Esophagus squamous epithelium (tissue), 5 donors: ENCODE measurements at places on chromosomes 12 and 14.

GRCh38 chr12:1188016-1188415 is 197.0 kb downstream of the ERC1 start:
- DNase-seq: no peak

DNA sequence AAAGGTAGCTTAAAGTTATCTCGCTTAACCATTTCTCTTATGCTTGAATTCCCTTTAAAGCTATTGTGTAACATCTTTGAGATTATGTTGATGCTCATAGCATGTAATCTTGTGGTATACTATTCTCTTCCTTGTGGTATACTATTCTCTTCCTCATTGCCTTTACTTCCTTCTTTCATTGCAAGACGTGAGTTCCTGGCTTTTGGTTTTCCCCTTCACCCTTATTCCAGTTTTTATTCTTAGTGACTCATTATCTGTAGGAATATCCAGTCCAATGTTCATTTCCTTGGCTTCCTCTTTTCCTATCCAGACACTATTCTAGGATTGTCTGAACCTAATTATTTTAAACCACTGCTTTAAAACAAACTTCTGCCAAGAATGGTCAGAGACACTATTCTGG is 564.0 kb downstream of the CCER1 start:
- DNase-seq: no peak

DNA sequence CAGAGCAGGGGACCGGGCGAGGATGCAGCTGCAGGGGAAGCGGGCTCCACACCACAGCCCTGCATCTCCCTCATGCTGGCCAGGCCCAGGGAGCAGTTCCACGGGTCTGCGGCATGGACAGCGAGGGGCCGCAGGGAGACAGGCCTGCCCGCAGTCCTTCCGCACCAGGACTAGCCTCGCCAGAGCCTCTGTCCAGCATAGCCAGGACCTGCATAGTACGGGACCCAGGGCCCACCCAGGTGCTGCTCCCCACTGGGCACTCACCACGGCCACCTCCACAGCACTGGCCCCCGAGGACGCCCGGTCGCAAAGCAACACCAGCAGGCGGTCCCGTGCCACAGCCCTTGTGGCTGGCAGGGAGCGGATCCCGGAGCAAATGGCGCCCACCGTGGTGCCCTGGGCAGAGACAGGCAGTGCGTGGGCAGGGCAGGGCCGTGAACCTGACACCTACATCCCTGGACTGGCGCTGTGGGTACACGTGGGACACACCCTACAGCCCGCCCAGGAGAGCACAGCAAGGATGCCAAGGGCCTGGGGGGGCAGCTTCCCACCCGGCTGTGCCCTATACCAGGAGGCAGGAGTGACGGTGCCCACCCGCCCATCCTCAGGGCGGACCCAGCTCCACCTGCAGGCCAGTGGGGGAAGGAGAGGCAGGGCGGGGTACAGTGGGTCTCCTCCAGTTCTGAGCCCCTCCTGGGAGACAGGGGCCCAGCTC is 23.8 kb downstream of the JAG2 start:
- no peak for DNase-seq

- no peak for DNase-seq
These were observed 66.5 kb downstream of the PLEKHG7 start for GRCh38 chr12:92769124-92769901.

GRCh38 chr12:115584156-115584555 is 693.3 kb downstream of the MED13L start:
- no peak for DNase-seq

- no peak for DNase-seq
These were observed 16.3 kb downstream of the ST8SIA1 start for GRCh38 chr12:22318108-22318737.

DNA sequence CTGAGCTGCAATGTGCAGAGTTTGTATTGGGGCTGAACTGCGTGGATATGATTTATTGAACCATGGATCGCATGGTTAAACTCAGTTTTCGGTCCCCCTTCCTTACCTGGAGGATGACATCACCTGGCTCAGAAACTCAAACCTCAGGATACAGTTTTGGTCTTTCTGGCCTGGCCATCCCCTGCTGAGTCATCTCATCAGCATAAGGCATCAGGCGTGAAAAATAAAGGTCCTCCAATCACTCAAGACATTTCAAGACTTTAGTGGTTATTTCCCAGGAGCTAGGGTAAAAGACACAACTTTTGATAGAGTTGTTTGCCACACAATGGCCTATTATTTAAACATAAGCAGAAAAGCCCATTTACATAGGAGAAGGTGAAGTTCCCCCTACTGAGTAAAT is 631.1 kb upstream of the TMEM132C start:
- no peak for DNase-seq

DNA sequence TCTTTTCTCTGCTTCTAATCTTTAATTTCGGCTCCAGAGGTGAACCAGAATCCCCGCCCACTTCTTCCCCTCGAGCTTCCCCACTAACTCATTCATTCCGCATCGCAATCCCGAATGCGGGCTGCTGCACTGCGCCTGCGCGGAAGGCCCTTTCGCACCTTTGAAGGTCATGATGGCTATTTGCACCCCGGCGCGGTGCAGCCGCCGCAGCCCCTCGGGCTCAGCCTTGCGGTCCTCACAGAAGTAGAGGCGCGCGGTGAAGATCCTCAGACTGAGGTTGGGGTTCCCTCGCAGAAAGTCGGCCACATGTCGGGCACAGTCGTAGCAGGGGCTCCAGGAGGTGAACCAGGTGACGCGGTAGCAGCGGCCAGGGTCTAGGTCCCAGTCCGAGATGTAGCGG is 7.6 kb downstream of the AICDA start:
- no peak for DNase-seq

- no peak for DNase-seq
These were observed 34.2 kb upstream of the KTN1 start for GRCh38 chr14:55545779-55546178.

- no peak for DNase-seq
These were observed 27.4 kb upstream of the MGAT4C start for GRCh38 chr12:86283620-86284019.

GRCh38 chr14:92946847-92947545 is 24.0 kb downstream of the CHGA start:
- DNase-seq: no peak

DNA sequence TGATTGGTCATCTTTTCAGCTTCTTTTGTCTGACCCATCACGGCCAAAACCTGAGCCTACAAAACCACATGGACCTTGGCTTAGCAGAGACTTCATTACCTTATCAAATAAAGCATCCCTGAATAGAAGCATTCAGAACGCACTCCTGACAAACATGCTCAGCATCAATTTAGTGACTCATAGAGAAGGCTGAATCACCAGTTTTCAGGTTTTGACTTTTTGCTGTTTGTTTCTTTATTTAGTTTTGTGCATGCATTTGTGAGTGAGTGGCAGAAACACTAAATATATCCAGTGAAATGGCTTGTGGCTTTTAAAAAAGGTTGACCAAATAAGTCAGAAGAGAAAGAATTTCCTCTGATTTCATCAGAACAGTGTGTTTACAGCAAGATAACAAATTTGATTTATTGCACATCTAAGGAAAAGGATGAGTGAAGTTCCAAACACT is 19.0 kb upstream of the OVCH1 start:
- no peak for DNase-seq

DNA sequence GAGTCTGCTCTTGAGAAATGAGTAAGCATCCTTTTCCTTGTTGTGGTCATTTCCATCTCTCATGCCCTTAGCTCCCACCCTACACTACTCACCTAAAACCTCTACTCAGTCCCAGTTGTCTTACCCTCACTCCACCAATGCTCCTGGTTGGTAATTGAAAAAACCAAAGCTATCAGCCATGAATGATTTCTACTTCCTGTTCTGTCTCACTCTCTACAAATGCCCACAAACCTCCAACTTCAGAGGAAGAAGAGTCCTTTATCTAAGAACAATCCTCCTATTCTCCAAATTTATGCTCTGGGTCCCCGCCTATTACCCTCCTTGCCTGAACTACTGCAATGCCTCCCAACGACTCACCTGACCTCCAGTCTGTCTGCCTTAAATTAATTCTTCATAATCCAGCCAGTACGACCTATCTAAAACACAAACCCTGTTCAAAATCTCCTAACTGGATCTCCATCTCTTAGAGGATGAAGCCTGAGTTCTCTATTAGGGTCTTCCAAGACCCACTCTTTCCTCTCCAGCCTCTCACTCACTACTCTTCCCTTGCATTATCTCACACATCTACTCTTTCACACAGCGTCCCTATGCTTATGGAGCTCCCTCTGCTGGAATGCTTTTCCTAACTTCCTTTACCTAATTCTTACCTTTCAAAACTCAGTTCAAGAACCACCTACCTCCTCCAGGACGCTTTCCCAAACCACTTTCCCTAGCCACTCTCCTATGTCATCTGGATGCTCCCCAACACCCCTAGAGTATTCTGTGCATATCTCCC is 2.2 kb downstream of the DHRS1 start:
- no peak for DNase-seq

- DNase-seq: no peak
These were observed 18.9 kb upstream of the LRTM2 start for GRCh38 chr12:1801303-1801975.

DNA sequence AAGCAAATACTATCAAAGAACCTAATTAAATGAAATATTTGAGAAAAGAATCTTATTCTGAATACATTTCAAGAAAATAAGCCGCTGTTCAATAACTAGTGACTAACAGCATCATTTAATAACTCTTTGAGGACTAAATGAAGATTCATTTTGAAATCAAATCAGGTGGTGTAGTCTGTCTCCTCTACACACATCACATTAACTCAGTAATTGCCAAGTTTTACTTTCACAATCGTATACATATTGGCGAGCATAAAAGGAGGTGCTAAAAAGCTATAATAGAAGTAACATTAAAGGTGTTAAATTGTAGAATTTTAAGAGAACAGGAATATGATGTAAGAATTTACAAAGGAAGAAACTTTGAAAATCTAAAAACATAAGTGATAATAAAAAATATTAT is 185.1 kb downstream of the MDGA2 start:
- DNase-seq: no peak

- no peak for DNase-seq
These were observed 1243.3 kb upstream of the SEL1L start for GRCh38 chr14:82776958-82777357.

DNA sequence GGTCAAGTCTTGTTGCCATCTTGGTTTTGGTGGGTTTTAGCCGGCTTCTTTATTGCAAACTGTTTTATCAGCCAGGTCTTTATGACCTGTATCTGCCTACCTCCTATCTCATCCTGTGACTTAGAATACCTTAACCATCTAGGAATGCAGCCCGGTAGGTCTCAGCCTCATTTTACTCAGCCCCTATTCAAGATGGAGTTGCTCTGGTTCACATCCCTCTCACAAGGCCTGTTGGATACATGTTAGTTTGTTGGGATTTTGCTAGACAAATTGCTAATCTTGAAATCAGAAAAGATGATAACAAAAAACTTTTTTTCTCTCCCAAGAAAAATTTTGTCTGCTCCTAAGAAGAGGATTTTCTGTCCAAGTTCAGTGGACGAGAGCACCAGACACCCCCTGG is 27.6 kb upstream of the CCDC63 start:
- no peak for DNase-seq

GRCh38 chr14:77086017-77086727 is 11.9 kb upstream of the CIPC start:
- no peak for DNase-seq

DNA sequence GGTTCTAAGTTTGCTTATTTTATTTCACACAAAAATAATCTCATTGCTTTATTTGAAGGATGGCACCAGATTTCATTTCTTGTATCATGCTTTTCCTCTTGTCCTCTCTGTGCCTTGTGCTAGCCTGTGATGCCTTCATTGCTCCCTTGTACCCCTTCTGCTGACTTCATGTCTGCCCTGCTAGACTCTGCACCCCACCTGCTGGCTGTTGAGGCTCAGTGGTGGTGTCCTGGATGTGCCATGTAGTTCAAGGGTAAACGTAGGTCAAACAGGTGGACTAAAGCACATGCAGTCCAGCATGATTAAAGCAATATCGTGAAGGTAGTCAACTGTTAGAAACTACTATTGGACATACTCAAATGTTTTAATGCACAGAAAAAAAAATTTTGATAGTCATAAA is 21.6 kb downstream of the MRPS35 start:
- DNase-seq: no peak

DNA sequence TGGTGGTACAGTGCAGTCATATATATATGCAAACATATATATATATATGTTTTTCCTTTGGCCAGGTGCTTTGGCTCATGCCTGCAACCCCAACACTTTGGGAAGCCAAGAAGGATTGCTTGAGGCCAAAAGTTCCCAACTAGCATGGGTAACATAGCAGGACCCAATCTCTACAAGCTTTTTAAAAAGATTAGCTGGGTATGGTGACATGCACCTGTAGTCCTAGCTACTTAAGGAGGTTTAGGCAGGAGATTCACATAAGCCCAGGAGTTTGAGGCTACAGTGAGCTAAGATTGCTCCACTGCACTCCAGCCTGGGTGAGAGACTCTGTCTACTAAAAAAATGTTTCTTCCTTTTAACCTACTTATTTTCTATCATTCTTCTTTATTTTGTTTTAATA is 10.2 kb downstream of the PZP start:
- DNase-seq: no peak

DNA sequence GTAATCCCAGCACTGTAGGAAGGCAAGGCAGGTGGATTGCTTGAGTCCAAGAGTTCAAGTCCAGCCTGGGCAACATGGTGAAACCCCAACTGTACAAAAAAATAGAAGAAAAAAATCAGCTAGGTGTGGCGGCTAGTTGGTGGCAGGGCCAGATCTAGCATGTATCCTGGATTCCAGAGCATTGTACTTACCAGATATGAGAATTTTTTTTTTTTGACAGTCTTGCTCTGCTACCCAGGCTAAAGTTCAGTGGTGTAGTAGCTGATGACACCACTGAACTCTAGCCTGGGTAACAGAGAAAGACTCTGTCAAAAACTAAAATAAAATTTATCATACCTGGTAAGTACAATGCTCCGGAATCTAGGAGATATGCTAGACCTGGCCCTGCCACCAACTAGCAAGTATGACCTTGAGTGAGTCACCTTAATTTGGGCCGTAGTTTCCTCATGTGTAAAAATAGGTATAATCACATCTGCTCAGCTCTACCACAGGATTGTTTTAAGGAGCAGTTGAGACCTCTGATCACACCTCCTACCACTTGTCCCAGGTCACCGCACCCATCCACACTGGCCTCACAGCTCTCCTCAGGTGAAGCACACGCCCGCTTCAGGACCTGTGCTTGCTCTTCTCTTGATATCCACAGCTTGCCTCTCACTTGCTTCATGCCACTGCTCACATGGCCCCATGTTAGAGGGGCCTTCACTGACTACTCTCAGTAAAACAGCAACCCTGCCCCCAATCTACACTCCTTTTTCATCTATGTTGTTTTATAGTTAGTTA is 140.2 kb downstream of the STXBP6 start:
- no peak for DNase-seq

DNA sequence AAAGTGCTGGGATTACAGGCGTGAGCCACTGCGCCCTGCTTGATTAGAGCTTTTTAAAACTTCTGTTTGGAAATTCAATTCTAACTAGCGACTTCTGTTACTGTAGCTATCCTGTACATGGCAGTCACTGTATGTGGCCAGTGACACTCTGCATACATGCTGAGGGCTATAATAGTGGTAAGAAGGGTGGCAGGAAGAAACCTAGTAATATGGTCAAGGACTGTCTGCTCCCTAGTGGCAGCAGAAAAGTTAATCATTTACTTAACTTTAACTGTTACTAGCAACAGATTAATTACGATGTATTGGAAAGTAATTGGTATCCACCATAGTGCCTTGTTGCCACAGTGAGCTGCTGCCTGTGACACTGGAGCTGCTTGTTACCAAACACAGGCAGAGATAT is 149.0 kb downstream of the KITLG start:
- DNase-seq: no peak

GRCh38 chr12:31853520-31853919 is 105.7 kb upstream of the RESF1 start:
- no peak for DNase-seq
